Parietal lobe (tissue), 2 donors: ENCODE measurements at places on chromosomes 12 and 14. TPM values are rescaled to one million over a fixed set of nuclear protein-coding genes. Genes with fewer than 3 reads are reported as not detected.

Gene FOXA1
- not detected for total RNA-seq

Gene IFI27
- 8.8 TPM for total RNA-seq

Gene CCDC91
- 76.4 TPM for total RNA-seq

Gene CLEC2B
- total RNA-seq = 0.63 TPM

Gene HSPA2
- total RNA-seq = 10.3 TPM

Gene RIPK3
- total RNA-seq = not detected

Gene CLEC6A
- not detected for total RNA-seq

Gene MYF5
- not detected for total RNA-seq

Gene PMCH
- total RNA-seq = not detected

Gene IRAK3
- total RNA-seq = 6.9 TPM
